ENCODE measurements at places on chromosomes 4 and X. TPM values are rescaled to one million over a fixed set of nuclear protein-coding genes. Genes with fewer than 3 reads are reported as not detected.

GRCh38 chrX:30659421-30659820, 6.2 kb downstream of the GK start:
- DNase-seq: no peak

DNA sequence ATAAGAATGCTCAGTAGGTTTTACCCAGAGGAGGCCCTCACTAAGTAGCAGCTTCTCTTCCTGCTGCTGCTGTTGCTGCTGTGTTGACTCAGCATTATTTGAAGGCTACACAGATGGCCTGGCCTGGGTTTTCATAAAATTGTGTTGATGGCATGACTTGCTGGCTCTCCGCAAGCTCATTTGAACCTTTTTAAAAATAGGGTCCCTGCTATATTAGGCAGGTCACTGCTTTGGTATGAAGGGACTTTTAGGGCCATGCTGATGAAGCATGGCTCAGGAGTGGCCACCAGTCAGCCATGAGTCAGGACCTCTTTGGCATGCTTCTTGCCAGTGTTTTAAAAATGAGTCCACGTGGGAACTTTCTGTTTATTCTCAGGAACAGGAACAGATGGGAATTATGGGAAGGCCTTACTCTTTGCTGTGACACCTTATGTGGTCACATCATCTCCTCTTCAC, 128.7 kb downstream of the MID1IP1 start:
- no peak for DNase-seq

- DNase-seq: no peak
Measured at GRCh38 chr4:127959794-127960193, 5.2 kb downstream of the MFSD8 start.

GRCh38 chr4:128521156-128521555, 233.5 kb upstream of the PGRMC2 start:
- no peak for DNase-seq

GRCh38 chr4:178347111-178347510, 904.9 kb upstream of the AGA start:
- DNase-seq: no peak

- DNase-seq: no peak
Measured at GRCh38 chr4:4664234-4664633, 122.4 kb upstream of the STX18 start.

DNA sequence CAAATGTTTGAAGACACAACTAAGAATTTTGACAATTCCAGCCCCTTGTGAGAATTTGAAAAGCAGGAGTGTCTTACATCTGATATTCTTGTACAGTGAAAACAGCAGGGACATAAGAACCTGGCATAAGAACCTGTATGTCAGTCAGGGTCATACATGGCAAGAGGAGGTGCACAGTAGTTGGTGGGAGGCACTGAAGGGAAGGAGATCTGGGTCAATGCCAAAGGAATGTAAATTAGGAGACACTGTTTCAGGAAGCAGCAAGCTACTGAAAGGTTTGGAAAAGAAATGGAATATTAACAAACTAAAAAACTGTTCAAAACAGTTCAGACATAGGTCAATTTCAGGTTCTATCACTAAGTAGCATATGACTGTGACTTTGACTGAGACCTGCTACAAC, 25.0 kb upstream of the SPP1 start:
- DNase-seq: no peak

GRCh38 chr4:3676907-3677747, 89.1 kb upstream of the ADRA2C start:
- no peak for DNase-seq

GRCh38 chr4:86939729-86940575, 5.1 kb downstream of the AFF1 start:
- DNase-seq: no peak

DNA sequence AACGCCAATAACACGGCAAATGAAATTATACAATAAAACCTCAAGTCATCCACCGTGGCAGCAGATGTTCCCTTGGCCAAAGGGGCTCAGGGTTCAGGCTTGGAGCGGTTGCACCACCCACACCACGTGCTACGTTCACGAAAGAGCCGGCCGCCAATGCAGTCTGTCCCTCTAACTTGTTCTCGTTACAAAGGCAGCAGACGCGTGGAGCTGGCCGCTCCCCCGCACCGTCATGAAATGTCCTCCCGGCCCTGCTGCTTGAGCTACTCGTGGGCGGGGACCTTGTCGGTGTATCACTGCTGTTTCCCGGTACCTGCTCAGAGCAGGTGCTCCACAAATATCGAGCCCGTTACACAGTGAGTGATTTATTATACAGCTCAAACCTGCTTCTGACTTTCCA, 36.4 kb upstream of the MAN2B2 start:
- no peak for DNase-seq

DNA sequence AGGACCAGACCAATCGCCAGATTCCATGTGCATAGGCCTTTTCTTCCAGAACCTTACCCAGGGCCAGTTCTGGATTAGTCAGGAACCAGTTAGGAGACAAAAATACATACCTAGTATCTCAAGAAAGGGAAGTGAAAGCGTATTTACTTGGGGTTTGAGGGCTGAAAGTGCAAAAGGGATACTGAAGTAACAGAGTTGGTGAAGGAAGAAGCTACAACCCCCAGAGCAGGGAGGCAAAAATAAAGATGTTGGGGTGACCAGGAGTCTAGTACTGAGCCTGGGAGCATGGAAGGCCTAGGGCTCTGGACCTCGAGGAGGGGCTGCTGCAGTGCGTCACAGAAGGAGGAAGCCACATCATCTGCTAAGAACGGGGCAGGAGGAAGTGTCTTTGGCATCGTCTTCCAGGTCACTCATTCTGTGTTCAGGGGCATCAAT, 38.3 kb downstream of the TKTL1 start:
- DNase-seq: no peak

GRCh38 chrX:31570658-31571057, 498.8 kb upstream of the FTHL17 start:
- DNase-seq: no peak

GRCh38 chrX:9466124-9466495, 1.3 kb downstream of the TBL1X start:
- DNase-seq: peak; percentile 10

DNA sequence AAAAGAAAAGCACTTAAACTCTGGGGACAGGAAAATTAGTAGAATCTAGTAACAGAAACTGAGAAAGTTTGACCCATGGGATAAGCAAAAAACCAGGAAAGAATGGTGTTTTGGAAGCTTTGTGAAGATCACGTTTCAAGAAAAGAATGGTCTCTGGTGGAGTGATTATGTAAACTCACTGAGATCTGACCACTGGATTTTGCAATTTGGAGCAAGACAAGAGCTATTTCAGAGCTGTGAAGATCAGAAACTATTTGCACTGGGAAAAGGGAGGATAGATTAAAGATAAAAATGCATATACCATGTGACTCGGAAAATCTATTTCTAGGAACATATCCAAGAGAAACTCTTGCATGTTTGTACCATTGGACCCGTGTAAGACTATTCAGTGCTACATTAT, 4.3 kb downstream of the TMPRSS11D start:
- no peak for DNase-seq

- no peak for DNase-seq
Measured at GRCh38 chr4:12411072-12411471, 982.4 kb upstream of the HS3ST1 start.

DNA sequence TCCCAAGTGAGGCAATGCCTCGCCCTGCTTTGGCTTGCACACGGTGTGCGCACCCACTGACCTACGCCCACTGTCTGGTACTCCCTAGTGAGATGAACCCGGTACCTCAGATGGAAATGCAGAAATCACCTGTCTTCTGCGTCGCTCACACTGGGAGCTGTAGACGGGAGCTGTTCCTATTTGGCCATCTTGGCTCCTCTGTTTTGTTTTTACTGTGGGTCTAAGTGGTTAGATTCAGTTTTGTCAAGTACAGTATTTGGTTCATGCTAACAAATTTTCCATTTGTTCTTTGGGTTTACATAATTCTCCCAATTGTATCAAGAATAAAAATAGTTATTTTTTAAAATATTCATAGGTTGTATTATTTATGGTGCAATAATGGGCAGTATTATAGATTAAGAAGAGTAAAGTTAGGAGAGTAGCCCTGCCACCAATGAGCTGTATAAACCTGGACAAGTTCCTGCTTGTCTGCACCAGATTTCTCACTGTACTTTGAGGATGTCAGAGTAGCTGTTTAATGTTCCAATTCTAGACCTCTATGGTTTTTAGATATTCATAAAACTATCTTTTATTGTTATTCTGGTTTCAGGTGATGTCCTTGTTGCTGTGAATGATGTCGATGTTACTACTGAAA, 23.4 kb downstream of the INTU start:
- DNase-seq: no peak

DNA sequence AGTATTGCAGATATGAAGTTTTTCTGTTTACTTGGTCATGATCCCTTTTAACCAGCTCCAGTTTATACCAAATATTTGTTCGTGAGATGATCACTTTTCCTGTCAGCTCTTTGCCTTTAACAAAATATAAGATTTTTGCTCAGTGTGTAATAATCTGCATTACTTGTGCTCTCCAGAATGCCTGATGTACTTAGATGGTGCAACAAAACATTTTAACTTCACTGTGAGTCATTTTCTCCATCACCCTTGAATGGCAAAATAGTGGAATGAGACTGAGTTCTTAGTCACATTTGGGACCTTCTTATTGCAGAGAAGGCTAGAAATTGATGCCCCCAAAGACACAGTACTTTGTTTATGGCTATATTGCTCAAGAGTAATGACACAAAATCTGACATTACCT, 252.0 kb downstream of the FRMPD4 start:
- DNase-seq: no peak

DNA sequence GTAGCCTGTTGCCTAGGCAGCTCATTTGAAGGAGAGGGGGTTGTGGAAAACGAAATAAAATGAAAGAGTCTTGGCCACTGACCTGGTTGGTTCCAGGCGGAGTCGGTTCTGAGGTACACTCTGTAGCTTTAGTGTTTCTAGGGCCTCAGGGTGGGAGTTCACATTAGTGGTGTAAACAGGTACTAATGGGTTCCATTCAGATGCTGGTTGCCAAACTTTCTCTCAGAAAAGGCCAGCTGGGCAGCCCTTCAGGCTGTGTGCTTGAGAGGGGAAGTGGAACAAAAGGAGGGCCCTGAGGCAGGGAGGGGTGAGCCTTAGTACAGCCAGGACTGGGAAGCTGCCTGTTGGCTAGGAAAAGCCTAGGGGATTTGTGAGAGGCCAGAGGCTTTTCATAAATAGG, 24.8 kb downstream of the NHSL2 start:
- no peak for DNase-seq

DNA sequence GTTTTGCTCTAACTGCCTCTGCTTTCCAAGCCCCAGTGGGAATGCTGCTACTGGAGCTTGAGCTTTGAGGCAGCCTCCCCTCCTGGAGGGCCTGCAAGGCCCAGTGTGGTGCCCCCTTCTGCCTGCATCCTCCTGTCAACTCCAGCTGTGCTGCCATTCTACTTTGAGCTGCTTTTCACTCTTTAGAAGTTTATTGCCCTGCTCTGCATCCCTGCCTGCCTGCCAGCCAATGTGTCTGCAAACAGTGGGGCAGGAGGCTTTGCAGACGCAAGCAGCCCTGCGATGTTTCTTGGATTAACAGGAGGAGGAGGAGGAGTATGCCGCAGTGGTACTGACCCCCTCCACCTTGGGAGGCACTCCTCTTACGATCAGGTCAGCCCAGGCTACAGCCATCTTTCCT, 16.4 kb downstream of the TMEM31 start:
- DNase-seq: no peak

DNA sequence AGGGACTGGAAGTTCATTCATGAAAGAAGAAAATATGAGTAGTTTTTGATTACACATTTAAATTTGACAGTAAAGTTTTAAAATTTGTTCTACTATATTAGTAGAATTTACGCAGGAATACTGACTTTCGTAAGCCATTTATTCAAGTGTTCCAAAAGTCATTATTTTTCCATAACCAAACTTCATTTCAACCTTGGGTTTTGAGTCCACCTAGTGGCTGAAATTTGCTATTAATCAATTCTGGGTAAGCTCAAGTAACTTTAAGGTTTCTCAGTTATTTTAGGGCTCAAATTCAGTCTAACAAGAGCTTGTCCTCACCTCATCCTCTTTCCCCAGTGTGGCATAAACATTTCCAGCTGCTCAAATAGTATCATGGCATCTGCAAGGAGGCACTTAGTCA, 175.4 kb downstream of the SH3BGRL start:
- DNase-seq: no peak

DNA sequence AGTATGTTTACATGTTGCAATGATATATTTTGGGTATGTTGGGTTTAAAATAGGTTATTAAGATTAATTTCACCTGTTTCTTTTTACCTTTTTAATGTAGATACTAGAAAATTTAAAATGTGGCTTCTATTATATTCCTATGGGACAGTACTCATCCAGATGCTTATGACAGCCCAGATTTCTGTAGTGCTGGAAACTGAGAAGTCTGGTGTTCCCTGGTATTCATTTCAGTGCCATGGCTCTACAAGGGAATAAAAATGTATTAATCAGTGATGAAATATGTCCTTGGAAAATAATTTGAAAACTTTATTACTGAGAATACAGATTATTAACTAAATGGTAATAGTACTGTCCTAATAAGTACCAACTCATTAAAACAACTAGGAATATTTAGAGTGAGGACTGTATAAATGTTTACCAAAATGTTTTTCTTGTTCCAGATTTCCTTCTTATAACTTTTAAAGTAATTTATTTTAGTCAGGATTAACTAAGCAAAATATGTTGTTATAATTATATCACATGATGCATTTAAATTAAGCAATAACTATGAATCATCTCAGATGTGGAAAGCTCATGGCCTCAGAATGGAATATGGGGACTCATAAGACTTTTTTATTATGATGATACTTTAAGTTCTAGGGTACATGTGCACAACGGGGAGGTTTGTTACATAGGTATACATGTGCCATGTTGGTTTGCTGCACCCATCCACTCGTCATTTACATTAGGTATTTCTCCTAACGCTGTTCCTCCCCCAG, 25.3 kb downstream of the ARHGAP24 start:
- no peak for DNase-seq

GRCh38 chr4:109588176-109588575, 28.1 kb downstream of the MCUB start:
- no peak for DNase-seq

GRCh38 chrX:37331546-37331945, 17.6 kb upstream of the PRRG1 start:
- DNase-seq: no peak

CT45A1 gene
- not detected for total RNA-seq

ABRAXAS1 gene
- total RNA-seq: 16.6 TPM

TMEM154 gene
- total RNA-seq: 25.1 TPM

FGF13 gene
- not detected for total RNA-seq

IGBP1 gene
- total RNA-seq: 54.0 TPM
